WTC11 (cell line): ENCODE measurements at places on chromosomes 1 and 21.
A peak's percentile ranks its signal among the peaks of the same experiment; 100 is the strongest.

- DNase-seq, result no peak
These were observed 87.7 kb upstream of the LYPLAL1 start for GRCh38 chr1:219085988-219086387.

DNA sequence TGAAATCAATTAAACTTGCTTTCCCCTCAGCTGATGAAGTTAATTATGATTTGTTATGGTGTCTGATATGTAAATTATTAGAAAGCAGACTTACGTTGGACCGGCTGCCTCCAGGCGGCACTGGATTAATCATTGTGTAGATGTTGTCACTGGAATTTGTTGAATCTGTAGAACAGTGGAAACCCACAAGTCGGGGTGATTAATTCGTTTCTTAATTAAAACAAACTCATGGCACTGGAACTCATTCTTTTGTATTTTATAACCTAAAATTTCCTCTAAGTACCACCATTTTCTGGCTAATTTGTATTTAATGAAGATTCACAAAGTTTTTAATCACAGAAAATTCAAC lies 39.0 kb downstream of the MRPL37 start:
- DNase-seq, result no peak

- no peak for DNase-seq
These were observed 9.3 kb upstream of the DPYD start for GRCh38 chr1:97929874-97930851.

GRCh38 chr1:6025269-6026094 lies 20.2 kb upstream of the KCNAB2 start:
- DNase-seq, result no peak

DNA sequence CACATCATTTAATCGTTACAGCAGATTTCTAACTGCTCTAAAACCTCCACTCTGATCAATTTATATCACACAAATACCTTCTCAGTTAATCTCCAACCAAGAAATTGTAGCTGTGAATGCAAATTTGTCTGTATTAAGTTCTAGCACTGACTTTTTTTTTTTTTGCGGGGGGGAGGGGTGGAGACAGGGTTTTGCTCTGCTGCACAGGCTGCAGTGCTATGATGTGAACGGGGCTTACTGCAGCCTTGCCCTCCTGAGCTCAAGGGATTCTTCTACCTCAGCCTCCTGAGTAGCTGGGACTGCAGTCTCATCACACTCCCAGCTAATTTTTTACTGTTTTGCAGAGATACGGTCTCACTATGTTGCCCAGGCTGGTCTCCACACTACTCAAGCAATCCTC lies 163.6 kb downstream of the RERE start:
- no peak for DNase-seq

DNA sequence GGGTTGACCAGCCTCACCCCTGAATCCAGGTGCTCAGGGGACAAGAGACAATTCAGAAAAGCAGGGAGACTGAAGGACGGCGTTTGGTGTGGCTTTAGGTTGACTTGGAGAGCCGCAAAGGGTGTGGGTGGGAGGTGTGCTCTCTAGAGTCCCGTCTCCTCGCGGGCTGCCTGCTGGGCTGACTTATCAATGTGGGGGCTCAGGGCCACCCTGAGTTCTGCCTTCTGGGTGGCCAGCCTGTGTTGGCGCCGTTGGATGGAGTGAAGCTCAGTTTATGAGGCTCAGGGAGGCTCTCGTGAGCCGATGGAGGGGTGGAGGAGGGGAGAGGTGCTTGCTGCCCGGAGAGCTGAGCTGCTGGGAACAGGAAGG lies 13.0 kb downstream of the GPR137B start:
- DNase-seq, result no peak

DNA sequence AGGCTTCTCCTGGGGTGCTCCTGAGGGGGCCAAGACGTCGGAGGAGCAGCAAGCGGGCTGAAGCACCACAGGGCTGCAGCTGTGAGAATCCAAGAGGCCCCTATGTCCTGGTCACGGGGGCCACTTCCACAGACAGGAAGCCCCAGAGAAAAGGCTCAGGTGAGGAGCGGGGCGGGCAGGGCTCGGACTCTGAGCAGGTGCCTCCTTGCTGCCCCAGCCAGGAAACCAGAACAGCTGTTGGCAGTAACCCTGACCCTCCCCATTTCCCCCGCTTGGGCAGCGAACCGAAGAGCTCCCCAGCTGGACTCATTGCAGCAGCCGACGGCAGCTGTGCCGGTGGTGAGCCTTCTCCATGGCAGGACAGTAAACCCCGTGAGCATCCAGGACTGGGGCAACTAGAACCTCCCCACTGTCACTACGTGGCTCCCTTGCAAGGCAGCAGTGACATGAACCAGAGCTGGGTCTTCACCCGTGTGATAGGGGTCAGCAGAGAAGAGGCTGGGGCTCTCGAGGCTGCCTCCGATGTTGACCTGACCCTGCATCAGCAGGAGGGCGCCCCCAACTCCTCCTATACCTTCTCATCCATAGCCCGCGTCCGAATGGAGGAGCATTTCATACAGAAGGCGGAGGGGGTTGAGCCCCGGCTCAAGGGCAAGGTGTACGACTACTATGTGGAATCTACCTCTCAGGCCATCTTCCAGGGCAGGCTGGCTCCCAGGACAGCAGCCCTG lies 625 bp downstream of the KLHDC7A start:
- DNase-seq, result no peak

DNA sequence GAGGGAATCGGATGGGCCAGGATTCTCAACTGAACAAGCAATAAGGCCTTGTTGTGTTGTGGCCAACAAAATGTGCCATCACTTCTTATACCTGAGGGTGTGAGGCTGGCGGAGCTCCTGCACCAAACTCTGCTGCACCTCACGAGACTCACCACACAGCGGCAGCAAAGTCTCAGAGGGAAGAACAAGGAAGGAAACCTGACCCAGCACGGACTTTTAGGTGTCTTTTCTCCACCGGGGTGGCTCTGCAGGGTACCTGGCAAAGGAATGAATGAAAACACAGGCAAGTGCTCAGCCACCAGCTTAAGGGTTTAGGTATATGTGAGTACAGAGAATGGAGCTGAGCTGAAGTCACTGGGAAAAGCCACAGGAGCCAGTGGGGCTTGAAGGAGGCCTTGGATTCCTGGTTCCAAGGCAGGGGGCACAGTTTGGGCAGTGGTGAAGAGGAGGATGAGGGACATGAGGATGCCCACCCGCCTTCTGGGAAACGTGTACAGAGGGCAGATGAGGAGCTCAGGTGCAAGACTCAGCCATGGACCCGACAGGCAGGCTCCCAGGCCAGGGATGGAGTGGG lies 31.1 kb upstream of the HSD3B1 start:
- peak; percentile 88 for DNase-seq

DNA sequence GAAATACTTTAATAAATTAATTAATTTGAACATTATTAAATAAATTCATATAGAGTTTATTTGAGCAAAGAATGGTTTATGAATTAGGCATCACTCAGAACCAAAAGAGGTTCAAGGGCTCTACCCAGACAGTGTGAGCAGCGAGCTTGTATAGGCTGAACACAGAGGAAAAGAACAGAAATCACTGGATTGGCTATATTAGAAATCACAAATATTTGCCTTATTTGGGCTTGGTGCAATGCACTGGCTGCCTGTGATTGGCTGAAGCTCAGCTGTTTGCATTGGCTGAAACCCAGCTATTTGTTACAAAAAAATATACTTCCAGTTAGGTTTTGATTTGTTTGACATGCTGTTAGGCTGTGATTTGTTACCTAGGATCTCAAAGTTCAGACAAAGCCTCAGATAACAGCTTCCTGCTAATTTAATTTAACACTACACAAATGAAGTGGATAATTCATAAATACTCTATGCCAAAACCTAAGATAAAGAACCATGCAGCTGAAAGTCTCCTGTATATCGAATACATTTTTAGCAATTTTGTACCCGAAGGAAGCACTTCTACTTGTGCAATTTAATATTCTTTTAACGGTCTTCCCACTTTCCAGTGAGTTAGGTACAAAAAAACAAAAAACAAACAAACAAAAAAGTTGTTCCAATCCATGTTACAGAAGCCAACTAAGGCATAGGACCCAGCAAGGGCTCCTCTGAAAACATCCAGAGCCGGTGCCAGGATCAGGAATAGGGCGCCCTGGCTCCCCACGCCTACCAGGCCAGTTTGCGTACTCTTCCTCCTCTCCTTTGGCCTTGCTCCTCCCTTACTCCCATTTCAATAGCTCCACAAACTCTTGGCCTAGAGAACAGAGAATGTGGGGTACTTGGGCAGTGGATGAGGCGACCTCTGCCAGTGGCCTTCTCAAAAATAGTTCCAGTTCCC lies 179.1 kb downstream of the DUSP10 start:
- no peak for DNase-seq

GRCh38 chr21:34599534-34600101 lies 15.3 kb downstream of the RCAN1 start:
- no peak for DNase-seq

DNA sequence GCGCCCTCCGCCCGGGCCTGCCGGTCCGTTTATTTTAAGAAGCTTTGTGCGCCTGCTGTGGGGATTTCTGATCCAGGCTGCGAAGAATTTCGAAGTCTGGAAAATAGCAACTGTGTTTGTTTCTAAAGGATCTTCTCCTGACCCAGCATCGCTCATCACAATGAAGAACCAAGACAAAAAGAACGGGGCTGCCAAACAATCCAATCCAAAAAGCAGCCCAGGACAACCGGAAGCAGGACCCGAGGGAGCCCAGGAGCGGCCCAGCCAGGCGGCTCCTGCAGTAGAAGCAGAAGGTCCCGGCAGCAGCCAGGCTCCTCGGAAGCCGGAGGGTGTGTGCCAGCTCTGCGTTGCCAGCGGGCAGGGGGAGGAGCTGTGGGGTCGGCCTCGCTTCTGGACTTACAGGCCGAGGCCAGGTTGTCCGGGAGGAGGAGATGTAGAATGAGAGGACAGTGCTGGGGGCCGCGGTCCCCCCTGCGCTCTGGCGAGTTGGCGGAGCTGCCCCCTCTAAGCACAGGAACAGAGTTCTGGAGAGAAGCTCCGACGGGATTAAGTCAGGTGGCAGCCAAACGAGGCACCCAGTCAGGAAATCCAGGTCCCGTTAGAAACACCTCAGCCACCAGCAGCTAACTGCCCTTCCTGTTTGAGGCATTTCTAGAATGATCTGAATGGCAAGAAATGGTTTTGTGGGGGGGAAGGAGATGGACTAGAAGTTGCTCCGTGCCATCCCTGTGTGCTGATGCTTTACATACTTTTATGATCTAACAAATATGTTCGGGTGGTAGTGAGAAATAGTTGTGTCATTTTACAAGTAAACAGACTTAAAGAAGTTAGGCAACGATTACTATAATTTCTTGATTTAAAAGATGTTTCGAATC lies 948 bp downstream of the TXLNA start:
- DNase-seq, result peak; percentile 42

GRCh38 chr1:168328731-168329364 lies 48.2 kb downstream of the TBX19 start:
- no peak for DNase-seq

DNA sequence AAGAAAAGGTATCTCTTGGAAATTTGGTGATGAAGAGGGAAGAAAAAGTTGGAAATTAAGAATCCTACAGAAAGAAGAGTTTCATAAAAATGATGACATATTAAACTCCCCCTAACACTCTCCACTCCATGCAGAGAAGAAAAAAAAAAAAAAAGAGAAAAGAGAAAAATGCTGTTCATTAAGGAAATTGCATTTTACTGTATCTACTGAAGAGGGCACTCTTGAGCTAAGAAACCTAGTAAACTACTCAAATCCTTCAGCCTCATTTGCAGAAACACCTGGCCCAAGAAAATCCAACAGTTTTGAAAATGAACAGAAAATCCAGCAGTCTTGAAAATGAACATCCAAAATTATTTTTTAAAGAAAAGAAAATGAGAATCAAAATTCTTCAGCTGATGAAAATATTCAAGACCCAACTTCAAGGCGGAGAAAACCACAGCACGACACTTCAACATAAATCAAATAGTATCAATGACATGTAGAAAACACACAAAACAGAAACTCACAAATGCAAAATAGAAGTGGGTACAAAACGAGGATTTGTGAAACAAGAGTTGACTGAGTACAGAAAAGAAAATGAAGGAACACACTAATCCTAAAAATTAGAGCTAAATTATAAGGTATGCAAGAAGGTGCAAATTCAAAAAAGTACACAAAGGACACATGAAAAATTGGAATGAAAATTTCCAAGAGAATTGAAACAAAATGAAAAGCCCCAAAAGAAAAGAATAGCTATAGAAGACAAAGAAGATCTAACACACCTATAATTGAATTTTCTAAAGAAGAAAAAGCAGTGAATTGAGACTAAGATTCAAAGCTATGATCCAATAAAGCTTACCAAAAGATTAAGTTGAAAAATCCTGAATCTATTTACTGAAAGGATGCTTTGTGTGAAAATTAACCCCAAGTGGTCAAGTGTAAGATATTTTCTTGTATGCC lies 73.2 kb upstream of the DNAJC6 start:
- DNase-seq, result no peak

GRCh38 chr1:116755681-116756080 lies 1.5 kb downstream of the CD2 start:
- DNase-seq, result no peak

- DNase-seq, result no peak
These were observed 23.8 kb downstream of the EIF2D start for GRCh38 chr1:206588492-206588891.

DNA sequence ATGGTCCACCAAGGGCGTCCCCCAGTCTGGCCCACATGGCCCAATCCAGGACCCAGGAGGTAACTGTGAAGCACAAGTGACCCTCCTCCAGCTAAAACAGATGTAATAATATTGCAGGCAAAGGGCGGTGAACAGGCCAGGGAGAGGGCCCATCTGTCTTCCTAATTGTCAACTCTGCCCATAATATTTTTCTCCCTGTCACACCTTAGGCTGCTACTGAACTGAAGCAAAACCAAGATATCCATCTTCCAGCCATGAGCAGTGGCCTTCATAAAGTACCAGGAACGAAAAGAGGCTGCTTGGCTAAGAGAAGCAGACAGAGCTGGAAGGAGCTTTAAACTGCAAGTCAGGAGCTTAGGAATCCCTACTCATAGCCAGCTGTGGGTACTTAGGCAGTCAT lies 3.1 kb downstream of the KANK4 start:
- DNase-seq, result no peak

GRCh38 chr1:228448372-228448771 lies 31.7 kb upstream of the TRIM17 start:
- no peak for DNase-seq

DNA sequence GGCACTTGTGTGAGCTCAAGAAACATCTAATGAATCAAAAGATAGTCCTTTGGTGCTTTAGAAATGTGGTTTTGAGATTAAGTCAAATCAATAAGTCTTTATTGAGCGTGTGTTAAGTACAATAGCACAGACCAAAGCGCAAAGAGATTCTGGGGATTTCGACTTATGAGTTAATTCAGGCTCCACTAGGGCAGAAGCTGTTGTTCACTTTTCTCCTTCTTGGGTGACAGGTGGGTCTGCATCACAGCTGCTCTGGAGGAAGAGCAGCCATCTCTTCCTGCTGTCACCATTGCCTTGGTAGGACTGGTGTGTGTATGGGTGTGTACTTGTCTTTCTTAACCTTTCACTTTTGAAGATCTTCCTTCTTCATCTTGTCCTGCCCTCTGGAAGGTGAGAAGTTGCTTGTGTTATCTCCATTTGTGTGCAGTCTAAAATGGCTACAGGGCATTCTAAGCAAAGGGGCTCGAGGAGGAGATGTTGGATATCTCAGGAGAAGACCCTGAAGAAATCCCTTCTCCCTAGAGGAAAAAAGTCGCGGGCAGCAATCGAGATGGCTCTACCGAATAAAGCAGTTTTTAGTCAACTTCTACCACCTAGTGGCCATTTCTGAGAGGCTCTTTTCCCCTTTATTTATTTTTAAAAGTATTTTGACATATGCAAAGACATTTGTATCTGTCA lies 22.9 kb upstream of the DISC1 start:
- DNase-seq, result peak; percentile 32

GRCh38 chr21:44279354-44280260 lies 6.1 kb upstream of the AIRE start:
- DNase-seq, result no peak
